ENCODE measurements at places on chromosomes 7 and 10. TPM values are rescaled to one million over a fixed set of nuclear protein-coding genes. Genes with fewer than 3 reads are reported as not detected.

DNA sequence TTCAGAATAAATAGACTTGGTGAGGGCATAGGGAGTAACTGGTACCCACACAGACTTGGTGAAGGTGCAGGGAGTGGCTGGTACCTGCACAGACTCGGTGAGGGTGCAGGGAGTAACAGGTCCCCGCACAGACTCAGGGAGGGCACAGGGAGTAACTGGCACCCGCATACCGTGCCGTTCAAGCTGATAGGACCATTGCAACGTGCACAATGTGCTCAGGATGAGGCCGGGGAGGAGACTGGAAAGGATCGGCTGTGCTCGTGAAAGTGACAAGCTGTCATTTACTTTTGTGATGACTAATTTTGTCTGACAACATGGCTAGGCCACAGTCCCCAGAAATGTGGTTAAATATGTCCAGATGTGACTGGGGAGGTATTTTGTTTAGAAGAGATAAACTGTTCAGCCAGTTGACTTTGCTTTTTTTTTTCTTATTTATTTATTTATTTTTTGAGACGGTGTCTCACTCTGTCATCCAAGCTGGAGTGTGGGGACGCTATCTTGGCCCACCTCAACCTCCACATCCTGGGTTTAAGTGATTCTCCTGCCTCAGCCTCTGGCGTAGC, 76.2 kb upstream of the NMT2 start:
- DNase-seq, result no peak

DNA sequence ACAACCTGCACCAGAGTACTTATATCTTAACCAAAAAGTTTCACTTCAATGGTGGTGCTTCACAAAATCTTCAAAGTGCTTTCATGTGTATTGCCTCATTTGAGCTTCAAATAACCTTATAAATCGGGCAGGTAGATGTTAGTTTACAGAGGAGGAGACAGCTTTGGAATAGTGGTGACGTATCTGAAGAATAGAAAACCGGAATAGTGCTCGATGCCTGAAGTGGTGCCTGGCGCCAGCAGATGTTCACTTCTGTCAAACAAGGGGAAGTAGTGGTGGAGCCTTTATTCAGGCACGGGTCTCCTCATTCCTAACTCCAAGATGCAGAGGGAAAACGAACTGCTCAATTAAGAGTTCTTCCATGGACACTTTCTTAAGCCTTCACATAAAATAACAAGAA, 58.1 kb downstream of the NHLRC2 start:
- no peak for DNase-seq

- DNase-seq, result peak; percentile 55
These were observed 15.4 kb downstream of the CLCN1 start for GRCh38 chr7:143331179-143331801.

Gene SP4
- 0.51 TPM for polyA plus RNA-seq

- DNase-seq, result no peak
These were observed 231.4 kb downstream of the KCND2 start for GRCh38 chr7:120504386-120504785.

GRCh38 chr10:97000487-97001182, 168.5 kb downstream of the LCOR start:
- DNase-seq, result no peak

DNA sequence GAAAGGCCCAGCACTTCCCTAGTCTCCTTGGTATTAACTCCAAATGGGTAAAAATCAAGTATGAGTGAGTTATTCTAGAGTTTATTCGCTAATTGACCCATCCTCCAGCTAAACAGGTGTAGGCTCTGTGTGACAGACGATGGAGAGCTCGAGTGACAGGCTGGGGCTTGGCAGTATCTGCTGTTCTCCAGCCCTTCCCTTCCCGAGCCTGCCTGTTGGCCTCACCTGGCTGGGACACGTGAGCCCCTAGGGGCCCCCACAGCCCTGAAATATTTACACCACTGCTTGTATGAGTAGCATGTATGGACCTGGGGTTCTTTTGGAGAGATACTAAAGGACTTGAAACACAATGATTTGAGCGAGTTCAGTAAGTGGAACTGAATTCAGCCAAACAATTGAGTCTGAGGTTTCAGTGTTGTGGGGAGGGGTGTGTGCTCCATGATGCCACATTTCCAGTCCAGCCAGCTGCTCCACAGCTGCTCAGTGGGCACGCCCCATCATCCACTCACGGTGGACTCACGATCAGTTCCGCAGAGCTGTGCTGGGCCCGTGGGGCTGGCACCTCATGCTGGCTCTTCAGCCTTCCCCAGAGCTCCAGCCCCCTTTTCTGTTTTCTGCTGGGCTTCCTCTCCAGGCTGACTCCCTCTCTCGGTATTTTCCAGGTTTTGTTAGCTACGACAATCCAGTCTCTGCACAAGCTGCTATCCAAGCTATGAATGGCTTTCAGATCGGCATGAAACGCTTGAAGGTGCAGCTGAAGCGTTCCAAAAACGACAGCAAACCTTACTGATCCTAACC, 283.0 kb downstream of the USP6NL start:
- DNase-seq, result peak; percentile 22

Gene PVRIG
- not detected for polyA plus RNA-seq

DNA sequence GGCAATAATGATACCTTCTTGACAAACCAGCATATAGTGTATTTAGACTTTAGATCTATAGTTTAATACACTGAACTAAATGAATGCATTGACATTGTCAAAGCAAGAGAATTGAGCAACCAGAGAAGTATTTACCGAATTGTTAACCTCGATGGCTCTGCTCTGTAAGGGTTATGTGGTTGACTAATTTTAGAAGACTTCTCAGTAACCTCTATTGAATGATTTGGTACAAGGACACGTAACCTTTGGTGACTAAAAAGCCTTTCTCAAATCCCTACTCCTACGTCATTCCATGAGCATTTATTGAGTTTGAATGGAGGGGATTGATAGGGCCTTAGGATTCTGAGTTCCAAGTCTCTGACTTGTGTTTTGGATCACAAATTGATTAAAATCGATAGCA, 67.6 kb downstream of the MDFIC start:
- no peak for DNase-seq

DNA sequence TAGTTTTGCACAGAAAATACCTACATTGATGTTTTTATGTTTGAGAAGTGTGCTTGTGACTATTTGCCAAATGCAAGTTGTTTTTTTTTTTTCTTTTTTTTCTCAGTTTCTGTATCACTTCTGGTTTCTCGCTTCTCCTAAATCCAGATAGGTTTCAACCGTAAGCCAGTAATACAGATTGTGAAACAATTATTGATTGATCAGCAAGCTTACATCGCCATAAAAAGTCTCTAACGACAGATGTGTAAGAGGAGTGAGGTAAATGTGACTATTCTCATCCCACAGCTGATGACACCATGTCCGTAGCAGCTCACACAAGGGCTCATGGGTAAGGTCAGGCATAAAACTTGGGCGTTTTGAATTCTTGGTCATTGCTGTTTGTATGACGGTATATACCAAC, 202.8 kb upstream of the AKR1E2 start:
- DNase-seq, result no peak
